ENCODE measurements at places on chromosomes 3 and 15.

DNA sequence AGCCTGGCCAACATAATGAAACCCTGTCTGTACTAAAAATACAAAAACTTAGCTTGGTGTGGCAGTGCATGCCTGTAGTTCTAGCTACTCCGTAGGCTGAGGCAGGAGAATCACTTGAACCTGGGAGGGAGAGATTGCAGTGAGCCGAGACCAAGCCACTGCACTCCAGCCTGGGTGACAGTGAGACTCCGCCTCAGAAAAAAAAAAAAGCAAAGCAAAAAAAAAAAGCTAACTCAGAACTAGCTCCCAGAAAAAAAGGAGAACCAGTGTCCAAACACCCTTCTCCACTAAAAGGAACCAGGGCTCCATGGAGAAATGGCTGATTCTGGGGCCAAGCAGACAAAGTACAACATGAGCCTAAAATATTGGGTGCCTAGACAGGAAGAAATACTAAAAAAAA, 16.7 kb upstream of the CRTC3 start:
- DNase-seq, result no peak

GRCh38 chr3:161913786-161914389, 417.3 kb downstream of the OTOL1 start:
- DNase-seq, result peak; percentile 73

DNA sequence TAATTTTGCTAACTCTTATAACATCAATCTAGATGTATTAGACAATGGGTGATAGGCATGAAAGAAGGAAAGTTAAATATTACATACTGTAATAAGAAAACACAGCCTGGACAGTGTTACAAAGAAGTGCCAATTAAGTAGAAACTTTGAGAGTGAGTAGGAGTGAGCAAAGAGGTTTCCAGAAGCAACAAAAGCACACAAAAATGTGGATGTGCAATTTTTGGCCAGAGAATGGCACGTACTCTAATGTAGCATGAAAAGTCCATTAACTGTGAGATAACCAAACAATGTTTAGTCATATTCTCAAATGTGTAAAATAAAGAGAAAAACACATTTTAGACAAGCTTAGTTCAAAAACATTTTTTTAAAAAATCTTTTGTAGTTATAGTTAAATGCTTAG, 567.3 kb downstream of the ROBO1 start:
- DNase-seq, result no peak

DNA sequence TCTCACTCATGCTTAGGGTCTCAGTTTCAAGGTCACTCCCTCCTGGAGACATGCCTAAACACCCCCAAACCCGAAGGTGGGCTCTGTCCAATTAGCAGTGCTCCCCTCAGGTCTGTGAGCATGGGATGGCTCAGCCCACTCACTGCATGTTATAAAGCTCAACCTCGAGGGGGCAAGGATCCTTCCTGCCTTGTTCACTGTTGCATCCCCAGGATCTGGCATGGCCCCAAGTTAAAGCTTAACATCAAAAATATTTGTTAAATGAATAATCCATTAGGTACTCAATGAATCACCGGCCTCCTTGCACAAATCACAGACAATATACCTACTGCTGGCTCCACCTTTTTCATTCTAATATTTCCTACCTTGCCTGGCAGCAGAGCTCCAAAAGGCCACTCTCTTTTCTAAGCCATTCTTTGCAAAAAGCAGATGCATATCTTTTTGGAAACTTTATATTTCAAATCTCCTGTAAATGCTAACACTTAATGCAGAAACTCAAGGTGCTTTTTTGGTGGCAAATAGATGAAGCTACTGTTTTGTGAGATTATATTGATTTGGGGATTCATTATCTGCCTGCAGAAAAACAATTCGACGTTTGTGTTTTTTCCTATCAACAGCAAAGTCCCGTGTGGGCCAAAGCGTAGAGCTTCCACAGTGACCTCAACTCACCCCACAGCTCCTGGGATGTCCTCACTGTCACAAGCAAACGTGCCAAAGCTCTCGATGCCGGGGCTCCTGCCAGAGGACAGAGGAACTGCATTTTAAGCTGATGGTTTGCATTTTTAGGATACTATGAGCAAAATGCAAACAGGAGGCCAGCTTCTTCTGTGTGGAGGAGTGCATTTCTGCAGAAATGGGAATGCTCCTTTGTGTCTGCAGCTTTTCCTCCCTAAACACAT, 35.4 kb downstream of the PCOLCE2 start:
- peak; percentile 73 for DNase-seq

DNA sequence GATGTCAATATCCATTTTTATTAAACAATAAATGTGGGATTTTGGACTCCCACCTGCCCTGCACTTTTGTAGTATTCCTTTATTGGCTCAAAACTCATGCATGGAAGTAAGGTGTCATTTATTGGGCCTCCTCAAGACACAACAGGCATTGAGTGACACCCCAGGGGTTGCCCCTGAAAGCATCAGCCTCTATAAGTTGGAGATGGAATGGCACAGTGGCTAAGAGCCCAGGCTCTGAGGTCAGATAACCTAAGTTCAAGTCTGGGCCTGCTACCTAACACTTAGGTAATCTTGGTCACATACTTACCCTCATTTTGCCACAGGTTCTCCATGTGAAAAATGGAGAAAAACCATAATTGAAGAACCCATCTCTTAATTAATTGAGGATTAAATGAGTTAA, 4.6 kb downstream of the CAPN3 start:
- no peak for DNase-seq

- no peak for DNase-seq
Observed at GRCh38 chr15:64775551-64776401, at the start of gene RBPMS2. Gene RBPMS2, minus strand, starts transcription at chr15:64775589. Its CDS starts 270 bp downstream, at chr15:64775319.

- no peak for DNase-seq
Observed at GRCh38 chr3:38538773-38539353, 42.7 kb downstream of the EXOG start.

- DNase-seq, result peak; percentile 7
Observed at GRCh38 chr3:154089421-154090420, 31.5 kb upstream of the ARHGEF26 start.

- DNase-seq, result no peak
Observed at GRCh38 chr3:38597502-38598060, 51.9 kb downstream of the SCN5A start.

- DNase-seq, result no peak
Observed at GRCh38 chr3:197573048-197573767, 17.4 kb upstream of the BDH1 start.

GRCh38 chr3:87548271-87548670, 271.9 kb upstream of the POU1F1 start:
- no peak for DNase-seq

GRCh38 chr3:194973366-194974000, 287.8 kb downstream of the FAM43A start:
- no peak for DNase-seq

DNA sequence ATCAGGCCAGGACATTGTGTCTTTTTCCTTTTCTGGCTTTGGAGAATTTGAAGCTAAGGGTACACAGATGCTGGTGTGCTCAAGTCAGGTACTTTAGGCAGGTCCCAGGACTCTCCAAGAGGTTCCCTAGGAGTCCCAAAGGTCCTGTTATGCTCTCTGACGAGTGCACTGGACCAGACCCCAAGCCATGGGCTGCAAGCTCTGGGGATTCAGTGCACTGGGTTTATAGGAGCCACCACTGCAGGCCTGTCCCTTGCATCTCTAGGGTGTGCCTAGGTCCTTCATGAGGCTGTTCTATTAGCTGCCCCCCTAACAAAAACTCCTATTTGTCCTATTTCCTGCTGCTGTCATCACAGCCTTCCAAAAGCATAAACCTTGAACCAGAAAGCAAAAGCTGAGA, 31.9 kb upstream of the BFSP2 start:
- no peak for DNase-seq

DNA sequence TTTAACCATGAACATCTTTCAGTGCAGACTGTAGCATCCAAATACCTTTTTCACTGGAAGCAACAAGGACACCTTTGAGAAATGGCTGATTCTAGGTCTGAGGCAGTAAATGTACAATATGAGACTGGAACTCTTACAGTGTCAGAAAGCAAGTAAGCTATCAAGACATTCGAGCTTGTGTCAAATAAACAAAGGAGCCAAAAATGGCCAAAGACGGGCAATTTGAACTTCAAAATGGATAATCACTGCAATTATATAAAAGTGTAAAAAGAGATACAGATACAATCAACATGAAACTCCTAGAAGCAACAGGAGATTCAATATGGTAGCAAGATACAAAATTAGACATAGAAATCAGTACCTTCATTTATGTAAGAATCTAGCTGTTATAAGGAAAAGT, 138.5 kb upstream of the CCDC54 start:
- DNase-seq, result no peak

- no peak for DNase-seq
Observed at GRCh38 chr3:56747150-56747549, 54.6 kb downstream of the ARHGEF3 start.

- no peak for DNase-seq
Observed at GRCh38 chr3:185887066-185887465, 50.7 kb downstream of the TRA2B start.

GRCh38 chr3:9881441-9881840, 1.4 kb upstream of the CIDEC start:
- DNase-seq, result no peak

DNA sequence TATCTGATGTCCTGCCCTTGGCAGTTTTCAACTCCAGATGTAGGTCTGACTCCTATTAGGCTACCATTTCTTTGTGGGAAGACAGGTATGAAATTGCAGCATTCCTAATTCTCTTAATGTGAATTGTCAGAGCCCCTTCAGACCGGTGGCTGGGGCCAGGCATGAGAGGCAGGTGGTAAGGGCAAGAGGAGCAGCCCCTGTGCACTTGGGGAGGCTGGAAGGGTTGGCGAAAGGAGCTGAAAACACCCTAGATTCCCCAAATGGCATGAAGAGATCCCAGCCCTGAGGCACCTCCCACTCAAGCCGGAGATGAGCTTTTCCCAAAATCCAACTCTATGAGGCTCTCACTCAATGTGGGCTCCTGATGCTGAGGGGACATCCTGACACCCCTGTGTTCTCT, 453.2 kb downstream of the NR2F2 start:
- no peak for DNase-seq

DNA sequence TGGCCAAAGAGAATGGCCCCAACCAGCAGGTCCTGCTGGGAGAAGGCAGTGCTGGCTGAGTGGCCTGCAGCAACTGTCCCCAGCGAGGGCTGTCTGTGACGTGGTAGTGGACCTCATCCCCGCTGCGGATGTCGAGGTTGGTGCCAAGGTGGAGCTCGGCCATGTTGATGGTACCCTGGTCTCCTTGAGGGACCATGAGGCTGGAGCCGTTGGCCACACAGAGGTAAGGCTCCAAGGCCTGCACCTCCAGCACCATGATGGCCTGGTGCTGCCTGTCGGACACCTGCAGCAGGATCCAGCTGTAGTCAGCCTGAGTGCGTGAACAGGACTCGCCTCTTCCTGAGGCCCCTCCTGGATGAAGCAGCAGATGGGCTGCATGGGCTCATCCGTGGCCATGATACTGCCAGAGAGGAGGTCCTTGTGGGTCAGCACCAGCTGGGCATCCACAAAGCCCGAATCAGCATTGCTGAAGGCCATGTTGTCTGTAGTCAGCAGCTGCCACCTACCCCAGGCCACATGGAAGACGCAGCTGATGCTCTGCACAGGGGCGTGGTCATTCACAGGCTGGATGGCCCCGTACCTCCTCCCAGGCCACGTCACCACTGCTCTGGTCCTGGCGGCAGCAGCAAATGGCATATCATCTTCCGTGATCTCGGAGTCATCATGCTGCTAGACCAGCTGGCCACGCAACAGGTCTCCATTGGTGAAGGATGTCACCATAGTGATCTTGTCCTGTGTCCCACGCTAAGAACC, 167.5 kb downstream of the GOLGA6L4 start:
- DNase-seq, result no peak

DNA sequence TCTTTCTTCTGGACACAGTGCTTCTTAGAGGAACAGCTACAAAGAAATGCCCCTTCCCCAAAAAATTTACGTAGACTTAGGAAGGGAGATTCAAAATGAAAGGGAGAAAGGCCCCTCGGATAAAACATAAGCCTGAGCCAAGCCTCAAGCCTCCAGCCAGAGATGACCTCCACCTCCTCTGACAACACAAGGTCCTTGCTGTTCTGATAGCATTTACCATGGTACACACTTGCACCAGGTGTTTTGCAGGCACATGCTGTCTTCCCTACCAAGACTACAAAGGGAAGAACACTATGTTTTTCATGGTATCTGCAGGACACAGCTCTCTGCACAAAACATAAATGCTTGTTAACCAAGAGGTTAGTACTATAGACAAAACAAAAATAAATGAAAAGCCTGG, 27.8 kb downstream of the RYK start:
- DNase-seq, result no peak

DNA sequence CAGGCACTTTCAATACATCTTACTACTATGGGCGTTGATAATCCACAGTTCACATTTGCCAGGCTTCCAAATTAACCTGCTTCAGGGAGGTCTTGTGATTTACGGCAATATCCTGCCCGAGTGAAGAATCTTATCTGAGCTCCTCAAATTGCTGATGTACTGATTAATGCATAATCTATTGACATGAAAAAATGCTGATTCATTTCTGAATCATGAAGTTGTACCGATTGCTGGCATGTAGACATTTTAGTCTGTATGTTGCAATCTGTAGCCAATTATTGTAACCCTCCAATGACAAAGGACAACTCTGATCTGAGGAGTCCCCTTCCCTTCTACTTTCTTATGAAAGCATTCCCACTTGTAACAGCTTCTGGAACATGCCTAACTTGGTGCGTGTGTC, 97.2 kb downstream of the SEC22A start:
- no peak for DNase-seq

DNA sequence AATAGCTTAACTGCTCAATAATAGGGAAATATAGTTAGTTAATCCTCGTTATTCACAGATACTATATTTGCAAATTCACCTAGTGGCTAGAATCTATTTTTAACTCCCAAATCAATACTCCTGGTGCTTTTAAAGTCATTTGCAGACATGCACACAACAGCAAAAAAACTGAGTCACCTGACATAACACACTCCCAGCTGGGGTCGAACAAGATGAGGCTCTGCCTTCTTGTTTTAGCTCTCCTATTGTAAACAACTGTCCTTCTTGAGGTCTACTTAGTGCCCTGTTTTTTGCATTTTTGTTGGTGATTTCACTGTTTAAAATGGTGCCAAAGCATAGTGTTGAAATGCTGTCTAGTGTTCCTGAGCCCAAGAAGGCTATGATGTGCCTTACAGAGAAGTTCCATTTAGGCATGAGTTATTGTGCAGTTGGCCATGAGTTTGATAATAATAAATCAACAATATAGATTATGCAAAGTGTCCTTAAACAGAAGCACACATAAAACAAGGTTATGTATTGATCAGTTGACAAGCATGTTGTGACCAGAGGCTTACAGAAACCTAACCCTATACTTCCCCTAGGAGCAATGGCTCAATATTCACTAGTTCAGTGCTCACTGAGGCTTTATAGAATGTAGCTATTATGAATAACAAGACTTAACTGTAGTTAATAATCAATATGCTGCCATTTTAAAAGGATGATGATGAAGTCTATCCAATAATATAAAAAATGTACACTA, 18.6 kb downstream of the MAP3K13 start:
- no peak for DNase-seq

- no peak for DNase-seq
Observed at GRCh38 chr15:99507016-99507503, 58.7 kb upstream of the MEF2A start.

- DNase-seq, result no peak
Observed at GRCh38 chr3:155912579-155913190, 42.2 kb downstream of the GMPS start.

All from brain microvascular endothelial cell (primary cell).